ENCODE measurements at places on chromosomes 1 and 21.
A peak's percentile ranks its signal among the peaks of the same experiment; 100 is the strongest.

- DNase-seq, result no peak
Observed at GRCh38 chr21:46056450-46056903, 41.4 kb upstream of the COL6A2 start.

- no peak for DNase-seq
Observed at GRCh38 chr1:41957568-41957967, 38.8 kb upstream of the HIVEP3 start.

- DNase-seq, result no peak
Observed at GRCh38 chr1:12604114-12604874, 13.7 kb downstream of the DHRS3 start.

GRCh38 chr1:89262643-89263042 is 10.0 kb downstream of the GBP5 start:
- DNase-seq, result no peak

DNA sequence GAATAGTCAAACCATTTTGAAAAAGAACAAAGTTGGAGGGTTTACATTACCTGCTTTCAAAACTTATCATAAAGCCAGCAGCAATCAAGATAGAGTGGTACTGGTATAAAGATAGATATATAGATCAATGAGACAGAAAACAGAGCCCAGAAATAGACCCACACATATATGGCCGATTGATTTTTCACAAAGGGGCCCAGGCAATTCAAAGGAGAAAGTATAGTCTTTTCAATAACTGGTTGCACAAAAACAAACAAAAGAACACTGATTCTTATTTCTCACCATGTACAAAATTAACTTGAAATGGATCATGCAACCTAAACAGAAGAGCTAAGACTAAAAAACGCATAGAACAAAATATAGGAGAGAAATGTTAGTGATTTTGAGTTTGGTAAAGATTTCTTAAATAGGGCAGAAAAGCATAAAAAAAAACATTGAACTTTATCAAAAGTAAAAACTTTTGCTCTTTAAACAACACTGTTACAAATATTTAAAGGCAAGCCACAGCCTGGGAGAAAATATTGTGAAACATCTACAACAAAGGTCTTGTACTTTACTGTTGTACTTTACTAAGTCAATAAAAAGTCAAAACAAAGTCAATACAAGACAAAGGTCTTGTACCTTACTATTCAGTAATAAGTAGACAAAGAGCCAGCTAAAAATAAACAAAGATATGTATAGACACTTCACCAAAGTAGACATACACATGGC is 50.2 kb downstream of the ST3GAL3 start:
- DNase-seq, result no peak

GRCh38 chr1:59262631-59263030 is 34.3 kb upstream of the FGGY start:
- no peak for DNase-seq

GRCh38 chr1:1908506-1908791 is 6.6 kb upstream of the CALML6 start:
- no peak for DNase-seq

GRCh38 chr1:203146042-203146369 is 18.5 kb downstream of the ADORA1 start:
- DNase-seq, result no peak

DNA sequence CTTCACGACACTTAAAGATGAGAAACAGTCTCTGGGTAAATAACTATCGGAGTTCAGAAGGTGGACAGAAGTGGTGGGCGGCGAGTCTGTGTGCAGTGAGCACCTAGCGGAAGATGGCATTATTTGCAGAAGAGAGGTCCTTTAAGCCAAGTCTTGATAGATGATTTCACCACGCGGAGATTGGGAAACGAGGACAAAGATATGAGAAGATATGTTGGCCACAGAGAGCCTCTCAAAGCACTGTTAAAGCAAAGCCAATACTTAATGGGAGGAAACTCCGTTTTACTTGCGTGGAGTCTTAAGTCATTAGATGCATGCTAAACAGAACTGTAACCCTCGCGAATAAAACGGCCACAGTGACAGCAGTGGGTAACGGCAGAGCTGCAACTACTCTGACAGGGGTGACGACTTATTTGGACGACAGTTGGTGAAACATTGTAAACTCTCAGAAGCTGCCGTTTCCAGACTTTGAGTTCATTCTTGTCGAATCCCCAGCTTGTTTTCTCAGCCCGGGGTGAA is 577 bp upstream of the CEP350 start:
- no peak for DNase-seq

- DNase-seq, result no peak
Observed at GRCh38 chr1:192527950-192528349, 47.6 kb upstream of the RGS1 start.

GRCh38 chr1:109539676-109540075 is at the start of gene GPR61:
GPR61 (plus strand) TSS chr1:109539872; CDS start chr1:109543023, 3,151 bp downstream.
- DNase-seq, result peak; percentile 90

- DNase-seq, result no peak
Observed at GRCh38 chr1:184553845-184554244, 167.0 kb downstream of the C1orf21 start.

- DNase-seq, result no peak
Observed at GRCh38 chr1:37197411-37197810, 163.1 kb upstream of the GRIK3 start.

- DNase-seq, result no peak
Observed at GRCh38 chr1:9371391-9371935, 78.8 kb downstream of the SPSB1 start.

DNA sequence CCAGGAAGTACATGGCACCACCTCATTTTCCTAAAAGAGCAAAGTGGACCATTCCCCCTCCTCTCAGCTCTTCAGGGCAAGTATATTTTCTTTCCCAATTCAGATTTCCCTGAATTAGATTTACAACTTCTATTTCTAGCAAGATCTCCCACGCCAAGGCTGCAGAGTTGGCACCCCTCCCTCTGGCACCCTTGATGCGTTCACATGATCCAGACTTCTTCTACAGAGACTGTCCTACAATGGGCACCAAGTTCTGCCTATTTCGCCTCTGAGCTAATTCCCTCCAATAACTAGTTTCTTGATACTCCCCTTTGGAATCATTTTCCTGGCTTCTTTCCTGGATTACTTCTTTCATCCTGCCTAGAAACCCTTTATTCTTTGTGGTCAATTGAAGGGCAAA is 122.0 kb downstream of the CDC7 start:
- peak; percentile 34 for DNase-seq

- peak; percentile 70 for DNase-seq
Observed at GRCh38 chr1:7783178-7783711, 846 bp upstream of the PER3 start.

- no peak for DNase-seq
Observed at GRCh38 chr1:224675590-224675989, 59.5 kb downstream of the CNIH3 start.

- no peak for DNase-seq
Observed at GRCh38 chr1:24321697-24322469, 2.7 kb downstream of the GRHL3 start.

DNA sequence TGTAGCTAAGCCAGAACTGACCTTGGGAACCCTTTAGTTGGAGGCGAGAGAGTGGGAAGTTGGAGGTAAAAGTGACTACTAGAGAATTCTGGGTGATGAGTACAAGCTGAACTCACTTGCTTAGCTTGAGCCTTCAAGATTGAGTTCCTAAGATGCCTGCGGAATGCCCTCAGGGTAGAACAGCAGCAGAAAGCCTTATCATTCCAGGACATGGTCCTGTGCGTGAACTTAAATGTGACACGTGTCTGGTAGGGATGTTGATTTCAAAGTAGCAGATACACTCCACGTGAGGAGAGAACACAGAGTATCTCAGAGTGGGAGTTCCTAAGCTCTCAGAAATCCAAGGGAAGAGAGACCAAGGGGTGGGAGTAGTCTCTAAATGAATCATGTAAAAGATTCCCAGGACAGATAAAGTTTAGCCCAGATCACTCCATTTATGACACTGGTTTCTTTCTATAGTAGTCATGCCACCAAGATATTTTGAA is 60.1 kb downstream of the KCNK1 start:
- peak; percentile 29 for DNase-seq

GRCh38 chr1:198465201-198466144 is 75.0 kb downstream of the ATP6V1G3 start:
- peak; percentile 32 for DNase-seq

DNA sequence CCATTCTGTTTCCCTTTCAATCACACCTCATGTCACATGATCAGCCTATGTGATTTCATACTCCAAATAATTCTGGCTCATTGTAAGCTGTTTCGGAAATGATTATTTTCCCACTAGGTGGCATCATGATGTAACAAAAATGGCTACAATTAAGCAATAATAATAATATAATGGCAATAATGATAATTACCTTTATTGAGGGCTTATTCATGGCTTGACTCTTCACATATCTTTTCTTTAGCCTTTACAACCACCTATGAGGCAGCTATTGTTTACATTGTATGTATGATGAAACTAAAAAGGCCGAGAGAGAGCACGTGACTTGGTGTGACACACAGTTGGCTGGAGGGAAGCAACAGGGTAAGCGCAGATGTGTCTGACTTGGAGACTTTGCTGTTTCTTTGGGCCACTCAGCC is 12.5 kb upstream of the KPRP start:
- no peak for DNase-seq

DNA sequence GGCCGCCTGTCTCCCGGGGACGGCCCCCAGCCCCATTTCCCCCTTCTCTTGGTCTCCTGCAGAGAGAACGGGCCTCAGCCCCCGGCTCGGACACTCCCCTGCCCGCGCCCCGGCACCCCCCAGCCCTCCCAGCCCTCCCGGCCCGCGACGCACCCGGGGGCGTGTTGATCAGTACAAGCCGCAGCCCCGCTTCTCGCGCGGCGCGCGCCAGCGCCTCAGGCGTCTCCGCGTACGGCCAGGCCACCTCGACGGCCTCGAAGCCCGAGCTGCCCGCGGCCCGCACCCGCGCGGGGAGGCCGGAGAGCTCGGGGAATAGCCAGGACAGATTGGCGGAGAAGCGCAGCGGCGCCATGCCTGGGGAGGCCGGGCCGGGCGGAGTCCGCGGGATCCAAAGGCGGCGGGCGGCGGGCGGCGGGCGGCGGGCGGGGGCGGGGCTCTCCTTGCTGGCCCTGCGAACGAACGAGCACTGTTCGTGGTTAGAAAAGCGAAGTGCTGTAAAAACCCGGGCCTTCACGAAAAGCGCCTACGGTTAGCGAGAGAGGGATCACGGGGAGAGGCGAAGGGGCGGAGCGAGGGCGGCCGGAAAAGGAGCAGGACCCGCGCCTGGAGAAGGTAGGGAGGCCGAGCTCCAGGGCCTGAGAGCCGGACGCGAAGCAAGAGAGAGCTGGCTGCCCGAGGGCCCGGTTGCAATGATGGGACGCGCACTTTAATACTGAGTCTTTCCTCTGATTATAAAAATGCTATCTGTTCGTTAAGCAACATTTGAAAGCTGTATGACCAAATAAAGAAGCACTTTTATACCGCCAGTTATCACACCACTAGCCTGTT is at the start of gene HYI:
Gene HYI (minus strand): TSS at position 490 of the 828 bp plus-strand sequence. CDS start 138 bp downstream, at position 352.
- peak; percentile 85 for DNase-seq

- DNase-seq, result no peak
Observed at GRCh38 chr21:43357715-43358430, 69.1 kb downstream of the SIK1 start.

DNA sequence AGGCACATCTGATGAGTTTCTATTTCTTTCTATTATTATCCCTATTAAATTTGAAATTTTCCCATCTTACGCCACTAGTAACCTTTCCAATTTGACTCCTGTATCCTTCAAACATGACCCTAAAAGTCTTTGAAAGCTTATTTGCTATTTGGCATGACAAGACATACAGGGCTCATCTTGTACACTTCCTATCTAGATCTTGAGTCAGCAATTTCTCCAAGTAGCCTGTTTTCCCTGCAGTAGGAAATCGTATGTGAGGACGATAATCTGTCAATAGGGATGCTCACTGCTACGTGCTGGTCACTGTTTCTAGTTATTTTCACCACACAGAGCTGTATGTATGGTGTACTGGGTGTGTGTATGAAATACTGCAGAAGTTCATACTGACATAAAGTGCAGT is 142.7 kb downstream of the CDC42BPA start:
- DNase-seq, result no peak

DNA sequence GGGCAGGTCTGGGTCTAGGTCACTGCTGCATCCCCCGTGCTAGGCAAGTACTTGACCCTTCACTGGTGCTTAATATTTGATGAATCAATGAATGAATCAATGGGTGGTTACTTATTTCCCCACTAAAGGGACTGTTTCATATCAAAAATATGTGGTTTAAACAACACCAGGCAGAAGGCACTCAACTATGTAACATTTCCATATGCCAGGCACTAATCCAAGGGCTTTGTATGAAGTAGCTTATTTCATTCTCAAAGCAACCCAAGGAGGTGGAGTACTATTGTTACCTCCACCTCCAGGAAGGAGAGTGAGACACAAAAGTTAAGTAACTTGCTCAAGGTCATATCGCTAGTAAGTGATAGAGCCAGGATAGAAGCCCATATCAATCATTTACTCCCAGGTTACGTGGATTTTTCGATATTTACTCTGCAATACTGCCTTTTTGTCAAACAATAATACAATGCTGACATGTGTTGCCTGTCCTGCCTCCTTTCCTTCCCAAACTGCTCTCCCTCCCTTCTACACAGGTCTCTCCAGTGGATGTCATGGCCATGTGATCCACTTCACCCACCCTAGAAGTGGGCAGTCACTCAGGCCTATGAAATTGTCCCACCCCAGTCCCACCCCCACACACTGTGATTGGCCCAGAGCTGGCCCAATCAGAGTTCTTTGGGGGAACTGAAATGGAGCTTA is 142.8 kb downstream of the ETS2 start:
- no peak for DNase-seq

- DNase-seq, result no peak
Observed at GRCh38 chr1:223730479-223731132, 18.3 kb downstream of the CAPN2 start.

GRCh38 chr21:15797577-15798363 is 68.0 kb downstream of the USP25 start:
- no peak for DNase-seq

GRCh38 chr21:39984286-39984991 is 117.2 kb downstream of the PCP4 start:
- DNase-seq, result no peak

DNA sequence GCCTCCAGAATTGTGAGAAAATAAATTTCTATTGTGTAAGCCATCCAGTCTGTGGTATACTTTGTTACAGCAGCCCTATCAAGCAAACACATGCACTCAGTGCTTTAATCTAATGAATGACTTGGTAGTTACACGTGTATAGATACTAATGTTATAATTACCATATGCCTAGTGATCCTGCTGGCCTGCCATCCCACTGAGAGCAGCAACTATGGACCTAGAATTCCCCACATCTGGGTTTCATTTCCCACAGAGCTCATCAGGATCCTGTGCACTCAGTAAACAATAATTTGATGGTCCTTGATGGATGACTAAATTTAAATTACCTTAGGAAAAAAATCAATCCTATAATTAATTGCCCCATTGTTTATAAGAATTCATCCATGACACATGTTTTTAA is 86.5 kb upstream of the RGS1 start:
- no peak for DNase-seq

All from G401 (cell line).